ENCODE measurements at places on chromosomes 6 and 20.

- no peak for DNase-seq
Measured at GRCh38 chr20:54219751-54220426, 12.0 kb downstream of the PFDN4 start.

- no peak for DNase-seq
Measured at GRCh38 chr6:8157839-8158238, 55.5 kb upstream of the EEF1E1 start.

DNA sequence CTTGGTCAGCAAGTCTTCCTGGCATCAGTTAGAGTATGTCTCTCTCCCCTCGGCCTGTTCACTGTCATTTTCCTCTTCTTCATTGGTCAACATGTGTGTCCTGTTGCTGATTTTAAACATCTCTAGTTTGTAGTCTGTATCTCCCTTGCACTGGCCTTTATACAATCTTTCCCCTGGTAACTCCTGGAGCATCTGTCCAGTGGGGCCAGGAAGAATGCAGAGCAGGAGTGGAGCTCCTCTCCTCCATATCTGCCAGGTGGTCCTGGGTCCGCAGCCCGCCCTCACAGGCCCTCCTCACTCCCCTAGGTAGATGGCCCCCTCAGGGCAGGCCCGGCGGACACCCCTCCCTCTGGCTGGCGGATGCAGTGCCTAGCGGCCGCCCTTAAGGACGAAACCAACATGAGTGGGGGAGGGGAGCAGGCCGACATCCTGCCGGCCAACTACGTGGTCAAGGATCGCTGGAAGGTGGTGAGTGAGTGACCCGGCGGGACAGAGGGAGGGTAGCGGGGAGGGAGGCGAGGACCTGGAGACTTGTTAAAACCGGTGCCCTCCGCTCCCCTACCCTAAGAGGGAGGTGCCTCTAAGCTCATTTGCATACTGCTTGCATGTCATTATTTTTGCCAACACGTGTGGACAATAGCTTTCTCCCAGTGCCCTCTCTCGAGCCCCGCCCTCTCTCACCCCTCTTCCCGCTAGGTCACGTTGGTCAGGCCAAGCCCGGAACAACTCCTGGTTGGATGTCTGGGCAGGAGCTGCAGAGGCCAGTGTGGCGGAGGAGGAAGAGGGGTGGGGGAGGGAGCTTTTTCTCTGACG, 3.2 kb downstream of the TTBK1 start:
- DNase-seq: no peak

DNA sequence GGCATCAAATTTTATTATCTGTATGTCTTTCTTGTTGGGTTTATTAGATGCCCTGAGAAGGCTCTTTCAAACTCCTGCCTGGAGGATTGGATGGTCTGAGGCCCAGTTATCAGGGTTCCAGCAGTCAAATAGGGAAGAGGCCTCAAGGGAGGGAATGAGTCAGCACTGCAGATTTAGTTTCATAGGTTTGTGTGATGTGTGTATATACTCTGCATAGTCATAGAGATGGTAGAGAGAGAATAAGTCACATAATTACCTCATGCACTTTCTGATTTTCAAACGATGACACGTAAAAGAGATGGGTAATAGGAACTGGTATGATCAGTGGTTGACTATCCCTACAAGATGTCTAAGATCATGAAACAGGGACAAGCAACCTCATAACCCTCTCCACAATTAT, 82.1 kb downstream of the ADAT2 start:
- peak; percentile 57 for DNase-seq

GRCh38 chr6:129954749-129955431, 63.5 kb upstream of the L3MBTL3 start:
- DNase-seq: no peak

- DNase-seq: no peak
Measured at GRCh38 chr6:37100745-37101144, 69.2 kb upstream of the PIM1 start.

DNA sequence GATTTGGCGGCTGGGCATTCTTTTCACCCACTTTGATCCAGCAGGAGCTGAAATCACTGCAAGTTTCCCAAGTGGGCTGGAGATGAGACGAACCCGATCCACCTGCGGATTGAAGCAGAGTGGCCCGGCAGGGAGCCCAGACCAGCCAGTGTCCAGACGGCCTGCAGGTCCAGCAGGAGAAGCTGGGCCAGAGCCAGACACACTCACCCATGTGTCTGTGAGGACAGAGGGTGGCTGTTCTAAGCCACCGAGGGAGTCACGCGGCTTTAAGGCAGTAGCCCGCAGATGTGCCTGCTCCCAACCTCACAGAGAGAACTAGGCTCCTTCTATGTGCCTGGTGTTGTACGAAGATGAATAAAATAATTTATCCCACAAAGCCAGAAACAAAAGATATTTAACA, 200.7 kb downstream of the WDR27 start:
- DNase-seq: no peak

DNA sequence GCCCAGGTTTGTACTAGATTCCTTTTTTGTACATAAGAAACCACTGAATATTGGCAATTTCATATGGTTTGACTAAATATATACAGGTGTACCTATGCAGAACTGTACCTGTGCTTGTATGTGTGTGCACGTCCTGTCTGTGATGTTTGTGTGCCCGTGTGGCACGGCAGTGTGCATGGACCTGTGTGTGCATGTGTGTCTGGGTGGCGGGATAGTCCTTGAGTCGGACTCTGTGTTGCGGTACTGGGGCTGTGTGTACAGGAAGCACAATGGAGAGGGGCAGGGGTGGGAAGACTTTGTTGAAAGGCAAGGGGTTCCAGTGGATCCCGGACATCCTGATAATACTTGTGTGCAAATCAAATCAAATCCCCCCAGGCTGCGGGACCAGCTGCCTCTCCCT, 3.4 kb upstream of the FAM83C start:
- no peak for DNase-seq

GRCh38 chr6:106060167-106060566, 26.0 kb upstream of the PRDM1 start:
- no peak for DNase-seq

DNA sequence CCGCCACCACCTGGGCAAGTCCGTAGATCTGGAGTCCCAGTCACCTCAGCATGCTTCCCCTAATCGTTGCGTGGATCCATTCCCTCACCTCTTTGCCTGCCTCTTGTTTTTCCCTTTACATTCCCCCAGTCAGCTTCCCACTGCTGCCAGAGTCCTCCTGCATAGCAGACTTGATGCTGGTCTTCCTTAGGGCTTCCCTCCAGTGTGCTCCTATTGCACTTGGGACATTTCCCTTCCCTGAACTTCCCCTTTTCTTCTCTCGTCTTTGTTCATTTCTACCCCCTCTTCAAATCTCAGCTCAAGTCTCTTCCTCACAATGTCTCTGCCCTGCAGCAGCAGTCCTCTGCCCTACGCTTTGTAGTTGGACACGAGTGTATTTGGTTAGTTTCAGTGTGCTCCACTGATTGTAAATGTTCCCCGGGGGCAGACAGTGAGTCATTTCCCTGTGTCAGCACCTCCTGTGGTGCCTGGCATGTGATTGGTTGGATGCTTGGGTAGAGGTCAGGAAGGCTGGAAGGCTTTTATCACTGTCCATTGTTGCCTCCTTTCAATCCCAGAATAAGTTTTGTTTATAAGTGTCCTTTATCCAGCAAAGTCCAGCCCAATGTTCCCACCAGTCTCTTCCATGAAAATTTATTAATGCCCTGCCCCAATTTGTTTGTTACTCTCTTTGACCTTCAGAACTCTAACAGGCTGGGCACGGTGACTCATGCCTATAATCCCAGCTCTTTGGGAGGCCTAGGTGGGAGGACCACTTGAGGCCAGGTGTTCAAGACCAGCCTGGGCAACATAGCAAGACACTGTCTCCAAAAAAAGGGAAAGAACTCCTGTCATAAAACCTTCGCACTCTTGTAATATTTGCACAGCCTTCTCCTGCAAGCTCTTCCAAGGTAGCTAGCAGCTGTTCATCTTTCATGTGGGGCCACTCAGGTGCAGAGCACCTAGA, 38.3 kb downstream of the FAM120B start:
- no peak for DNase-seq

DNA sequence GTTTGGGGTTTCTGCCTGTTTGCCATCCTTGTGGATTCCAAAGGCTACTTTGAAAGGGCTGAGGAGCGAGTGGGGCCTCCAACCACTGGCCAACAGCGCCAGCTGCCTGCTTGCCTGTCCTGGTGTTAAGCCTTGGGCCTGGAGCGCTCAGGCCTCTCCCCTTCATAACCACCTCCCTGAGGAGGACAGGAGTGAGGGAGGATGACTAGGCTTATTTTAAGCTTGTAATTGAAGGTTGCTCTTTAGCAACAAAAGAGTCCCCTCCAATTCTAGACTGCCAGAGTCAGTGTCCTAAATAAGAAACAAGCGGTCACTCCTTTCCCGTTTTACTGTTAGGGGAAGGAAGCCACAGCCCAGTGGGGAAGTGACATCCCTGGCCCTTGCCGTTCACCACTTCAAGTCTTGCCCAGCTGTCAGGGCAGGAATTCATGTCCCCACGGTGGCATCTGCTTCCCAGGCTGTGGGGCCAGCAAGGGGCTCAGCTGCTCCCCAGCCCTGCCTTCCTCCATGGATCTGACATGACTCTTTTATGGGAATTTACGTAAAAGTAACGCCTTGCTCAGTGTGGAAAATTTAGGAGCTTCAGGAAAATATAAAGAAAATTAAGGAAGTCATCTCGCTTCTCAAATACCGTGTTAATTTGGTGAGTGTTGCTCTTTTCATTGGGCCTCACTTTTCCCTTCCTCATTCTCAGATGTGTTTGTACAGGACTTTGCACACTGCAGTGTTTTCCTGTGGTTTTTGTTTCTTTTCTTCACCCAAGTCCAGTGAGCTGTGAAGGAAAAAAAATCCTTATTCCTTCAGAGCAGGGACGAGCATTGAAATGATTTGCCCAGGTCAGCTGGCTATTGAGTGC, 57.8 kb downstream of the SSR1 start:
- DNase-seq: no peak

DNA sequence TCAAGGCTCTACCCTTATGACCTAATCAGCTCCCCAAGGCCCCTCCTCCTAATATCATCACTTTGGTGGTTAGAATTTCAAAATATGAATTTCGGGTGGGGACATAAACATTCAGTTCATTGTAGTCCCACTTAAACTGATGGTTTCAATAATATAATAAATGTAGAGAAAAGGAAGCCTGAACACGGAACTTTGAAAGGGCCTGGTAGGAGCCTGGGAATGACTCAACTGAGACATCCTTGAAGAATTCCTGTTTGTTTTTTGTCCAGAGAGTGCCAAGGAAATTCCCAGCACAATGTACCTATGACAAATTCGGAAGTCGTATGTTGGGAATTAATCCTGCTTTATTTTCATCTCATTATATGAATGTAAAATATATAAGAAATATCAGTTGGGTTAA, 457.9 kb downstream of the PLCB1 start:
- no peak for DNase-seq

- peak; percentile 34 for DNase-seq
Measured at GRCh38 chr6:17012421-17013225, 89.2 kb upstream of the STMND1 start.

DNA sequence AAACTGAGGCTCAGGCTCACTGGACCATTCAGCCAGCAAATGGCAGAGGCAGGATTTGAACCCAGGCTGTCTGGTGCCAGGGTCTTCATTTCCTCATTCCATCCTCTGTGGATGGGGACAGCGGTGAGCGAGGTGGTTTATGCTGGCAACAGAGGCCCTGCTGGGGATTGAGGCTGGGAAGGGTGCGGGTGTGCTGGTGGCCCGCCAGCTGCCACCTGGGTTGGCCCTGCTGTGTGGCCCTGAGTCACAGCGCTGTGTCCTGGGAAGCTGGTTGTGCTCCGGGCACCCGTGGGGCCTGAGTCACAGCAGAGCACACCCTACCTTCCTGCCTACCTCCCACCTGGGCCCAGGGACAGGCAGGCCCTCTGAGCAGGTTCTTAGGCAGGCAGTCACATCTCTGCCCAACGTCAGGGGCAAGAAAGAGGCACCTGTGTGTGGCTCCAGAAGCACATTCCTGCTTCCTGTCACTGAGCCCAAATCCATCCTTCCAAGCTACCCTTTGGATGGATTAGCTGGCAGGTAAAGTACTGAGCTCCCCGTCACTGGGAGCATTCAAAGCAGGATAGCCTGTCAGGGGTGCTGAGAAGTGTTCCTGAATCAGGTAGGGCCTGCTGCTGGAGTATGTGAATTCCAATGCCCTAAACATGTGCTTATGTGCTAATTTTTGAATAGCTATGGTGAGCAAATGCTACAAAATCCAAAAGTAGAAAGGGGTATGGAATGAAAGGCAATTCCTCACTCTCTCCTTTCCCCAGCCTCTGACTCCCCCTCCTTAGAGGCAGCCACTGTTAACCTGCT, 53.9 kb downstream of the CEBPB start:
- DNase-seq: no peak

DNA sequence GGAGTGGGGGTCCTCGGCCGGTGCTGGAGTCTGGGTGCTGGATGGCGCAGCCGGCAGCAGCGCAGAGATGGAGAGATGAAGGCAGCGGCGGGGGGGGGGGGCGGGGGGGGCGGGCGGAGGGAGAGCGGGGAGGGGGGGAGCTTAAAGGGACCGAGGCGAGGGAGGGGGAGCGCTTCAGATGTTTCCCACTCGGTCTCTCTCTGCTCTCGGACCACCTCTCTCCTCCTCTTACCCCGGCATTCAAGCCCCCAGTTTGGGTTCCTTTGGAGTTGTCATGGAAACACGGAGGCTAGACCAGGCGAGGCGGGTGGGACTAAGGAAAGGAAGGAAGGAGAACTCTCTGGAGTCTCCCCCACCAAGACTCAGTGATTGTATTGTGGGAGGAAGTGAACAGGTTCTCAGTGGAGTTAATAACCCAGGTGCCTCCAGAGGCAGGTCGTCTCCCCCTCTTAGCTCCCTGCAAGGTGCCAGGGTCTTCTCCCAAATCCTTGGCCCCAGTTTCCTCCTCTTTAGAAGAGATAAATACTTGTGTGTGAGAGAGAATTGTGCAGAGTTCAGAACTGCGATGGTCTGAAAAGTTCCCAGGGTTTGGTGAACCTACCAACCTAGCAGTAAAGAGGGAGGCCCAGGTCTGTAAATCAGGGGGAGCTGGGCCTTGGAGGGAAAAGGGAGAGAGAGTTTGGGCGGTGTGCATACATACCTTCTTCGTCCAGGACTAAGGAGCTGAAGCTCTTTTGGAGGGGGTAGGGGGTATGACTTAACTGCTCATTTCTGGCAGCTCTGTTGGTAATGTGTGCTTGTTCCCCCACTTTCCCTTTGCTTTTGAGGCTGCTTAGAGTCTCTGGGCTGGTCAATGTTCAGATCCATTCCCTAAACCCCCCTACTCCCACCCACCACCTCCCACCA, at the start of gene PRRT1:
TSS of gene PRRT1 (minus strand) at position 77 of the 906 bp plus-strand sequence. CDS start 112 bp downstream, outside the sequence.
- DNase-seq: no peak

GRCh38 chr6:111600154-111600553, 5.5 kb downstream of the TRAF3IP2 start:
- no peak for DNase-seq

- no peak for DNase-seq
Measured at GRCh38 chr6:139376017-139376330, 1.5 kb upstream of the CITED2 start.

GRCh38 chr6:132481189-132481588, 31.7 kb downstream of the STX7 start:
- DNase-seq: no peak

DNA sequence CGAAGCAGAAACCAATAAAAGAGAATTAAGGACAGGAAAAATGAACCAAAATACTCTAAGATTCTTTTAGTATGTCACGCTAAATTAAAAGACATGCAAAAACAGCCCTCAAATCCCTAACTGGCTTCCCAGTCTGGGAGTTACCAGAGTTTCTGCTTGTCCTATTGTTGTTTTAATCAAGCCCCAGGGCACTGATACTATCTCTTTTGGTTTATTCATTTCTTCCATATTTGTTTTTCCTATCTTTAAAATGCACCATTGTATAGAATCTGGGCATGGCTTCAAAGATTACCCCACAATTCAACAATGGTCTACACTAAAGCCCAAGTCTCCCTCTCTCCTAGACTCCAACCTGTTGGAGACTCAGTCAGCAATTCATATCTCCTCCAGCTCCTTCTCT, 169.1 kb downstream of the MYLK4 start:
- DNase-seq: no peak
